ENCODE measurements at places on chromosomes 5 and 9. TPM values are rescaled to one million over a fixed set of nuclear protein-coding genes. Genes with fewer than 3 reads are reported as not detected.

GRCh38 chr5:137203011-137203632 is 296.0 kb downstream of the SPOCK1 start:
- no peak for DNase-seq

GRCh38 chr5:170941788-170942187 is 80.0 kb downstream of the RANBP17 start:
- DNase-seq = no peak

DNA sequence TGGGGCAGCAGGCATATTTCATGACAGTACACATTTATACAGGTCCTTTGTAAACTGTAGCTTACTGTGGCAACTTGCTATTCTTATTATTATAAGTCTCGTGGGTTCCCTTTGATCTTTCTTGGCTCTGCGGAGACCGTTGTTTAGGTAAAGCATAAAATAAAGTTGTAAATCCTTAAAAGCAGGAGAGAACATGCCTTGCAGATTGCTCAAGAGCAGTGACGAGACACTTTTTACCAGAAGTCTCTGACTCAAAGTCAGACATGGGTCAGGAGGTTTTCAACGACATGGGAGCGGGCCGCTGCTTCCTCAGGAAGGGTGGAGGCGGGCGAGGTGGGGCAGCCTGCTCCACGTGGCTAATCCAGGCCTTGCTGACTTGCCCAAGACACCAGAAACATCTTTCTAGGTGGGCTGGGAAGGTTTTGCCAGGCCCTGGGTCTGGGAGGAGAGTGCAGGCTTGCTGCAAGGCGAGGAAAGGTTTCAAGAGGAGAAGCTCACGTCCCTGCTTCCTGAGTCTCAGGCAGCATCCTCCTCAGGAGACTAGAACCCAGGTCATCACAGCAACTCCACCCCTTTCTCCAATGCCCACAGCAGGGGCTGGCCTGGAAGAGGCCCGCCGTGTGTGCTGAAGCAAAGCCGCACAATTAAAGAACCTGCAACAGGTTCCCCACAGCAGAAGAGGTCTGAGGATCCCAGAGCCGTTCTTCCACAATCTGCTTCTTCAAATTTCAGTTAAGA is 6.5 kb downstream of the TBC1D2 start:
- no peak for DNase-seq

The ANKRD31 gene
- 0.74 TPM for total RNA-seq

The LRRC26 gene
- not detected for total RNA-seq

DNA sequence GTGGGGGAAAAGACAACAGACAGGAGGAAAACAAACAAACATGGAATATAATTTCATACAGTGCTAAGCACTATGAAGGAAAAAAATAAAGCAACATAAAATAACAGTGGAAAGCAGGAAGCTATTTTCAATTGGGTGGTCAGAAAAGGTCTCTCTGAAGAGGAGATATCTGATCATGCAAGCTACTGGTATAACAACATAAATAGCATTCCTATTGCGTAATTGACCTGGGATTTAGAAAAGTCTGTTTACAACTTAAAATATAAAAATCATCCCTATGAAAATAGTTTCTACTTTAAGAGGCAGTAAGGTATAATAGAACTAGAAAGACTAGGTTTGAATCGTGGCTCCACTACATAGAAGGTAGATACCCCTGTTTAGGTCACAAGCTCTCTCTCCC is 61.4 kb downstream of the FBXW11 start:
- no peak for DNase-seq

- DNase-seq = no peak
Observed at GRCh38 chr9:95826183-95826838, 49.2 kb upstream of the ERCC6L2 start.

DNA sequence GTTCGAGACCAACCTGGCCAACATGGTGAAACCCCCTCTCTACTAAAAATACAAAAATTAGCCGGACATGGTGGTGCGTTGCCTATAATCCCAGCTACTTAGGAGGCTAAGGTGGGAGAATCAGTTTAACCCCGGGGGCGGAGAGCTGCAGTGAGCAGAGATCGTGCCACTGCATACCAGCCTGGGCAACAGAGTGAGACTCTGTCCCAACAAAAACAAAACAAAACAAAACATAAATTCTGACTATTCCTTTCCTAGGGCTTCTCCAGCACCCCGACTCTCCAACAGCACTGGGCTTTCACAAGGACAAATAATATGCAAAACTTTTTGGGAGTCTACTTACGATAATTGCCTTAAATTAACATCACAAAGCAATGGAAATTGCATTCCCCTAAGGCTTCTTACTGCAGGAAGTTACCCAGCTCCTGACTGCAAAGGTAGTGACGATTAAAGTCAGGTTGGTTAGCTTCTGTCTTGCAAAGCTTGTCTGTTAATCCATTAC is 15.9 kb upstream of the CDKN2AIPNL start:
- peak; percentile 23 for DNase-seq

The PDE6A gene
- not detected for total RNA-seq

GRCh38 chr9:81411961-81412360 is 277.4 kb downstream of the TLE1 start:
- DNase-seq = no peak

GRCh38 chr9:6708732-6709131 is 49.0 kb upstream of the KDM4C start:
- DNase-seq = no peak

- DNase-seq = no peak
Observed at GRCh38 chr5:82808960-82809359, 268.2 kb downstream of the TMEM167A start.

DNA sequence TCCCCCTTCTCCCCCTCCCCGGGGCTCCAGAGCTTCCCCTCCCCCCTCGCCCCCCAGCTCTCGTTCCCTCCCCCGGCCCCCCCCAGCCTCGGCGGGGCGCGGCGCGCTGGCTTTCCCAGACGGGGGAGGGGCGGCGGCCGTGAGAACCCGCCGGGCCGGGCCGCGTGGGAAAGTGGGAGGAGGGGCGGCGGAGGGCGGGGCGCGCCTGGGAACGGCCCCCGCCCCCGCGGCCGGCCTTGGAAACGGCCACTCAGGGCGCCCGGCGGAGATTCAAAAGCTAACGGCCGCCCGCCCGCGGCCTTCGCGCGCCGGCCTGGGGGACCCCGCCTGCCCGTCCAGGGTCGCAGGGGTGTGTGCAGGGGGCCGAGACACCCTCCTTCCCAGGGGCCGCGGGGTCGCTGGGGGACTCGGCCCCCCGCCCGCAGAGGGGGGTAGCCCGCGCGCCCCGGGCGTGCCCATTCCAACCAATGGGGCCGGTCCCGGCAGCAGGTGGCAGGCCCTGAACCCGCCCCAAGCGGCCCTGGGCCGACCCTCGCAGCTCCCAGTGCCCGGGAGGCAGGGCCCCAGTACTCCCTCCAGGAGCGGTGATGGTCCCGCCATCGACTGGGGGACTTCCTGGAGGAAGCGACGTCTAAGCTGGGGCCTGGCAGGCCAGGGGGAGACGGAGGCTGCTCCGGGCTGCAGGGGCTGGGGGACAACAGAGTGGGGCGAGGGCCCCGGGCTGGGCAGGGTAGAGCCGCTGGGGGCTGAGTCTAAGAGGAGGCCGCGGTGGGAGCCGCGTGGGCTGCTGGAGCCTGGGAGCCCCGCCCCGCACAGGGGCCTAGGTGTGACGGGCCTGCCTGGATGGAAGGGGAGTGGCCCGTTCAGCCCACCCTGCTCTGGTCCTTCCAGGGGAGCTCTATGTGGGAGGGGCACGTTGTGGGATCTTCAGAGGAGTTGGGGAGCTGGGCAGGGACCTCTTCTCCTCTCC is 14.2 kb upstream of the NRARP start:
- peak; percentile 81 for DNase-seq

The SEMA6A gene
- 75.3 TPM for total RNA-seq
